ENCODE measurements at places on chromosomes 11 and 22. TPM values are rescaled to one million over a fixed set of nuclear protein-coding genes. Genes with fewer than 3 reads are reported as not detected.

DNA sequence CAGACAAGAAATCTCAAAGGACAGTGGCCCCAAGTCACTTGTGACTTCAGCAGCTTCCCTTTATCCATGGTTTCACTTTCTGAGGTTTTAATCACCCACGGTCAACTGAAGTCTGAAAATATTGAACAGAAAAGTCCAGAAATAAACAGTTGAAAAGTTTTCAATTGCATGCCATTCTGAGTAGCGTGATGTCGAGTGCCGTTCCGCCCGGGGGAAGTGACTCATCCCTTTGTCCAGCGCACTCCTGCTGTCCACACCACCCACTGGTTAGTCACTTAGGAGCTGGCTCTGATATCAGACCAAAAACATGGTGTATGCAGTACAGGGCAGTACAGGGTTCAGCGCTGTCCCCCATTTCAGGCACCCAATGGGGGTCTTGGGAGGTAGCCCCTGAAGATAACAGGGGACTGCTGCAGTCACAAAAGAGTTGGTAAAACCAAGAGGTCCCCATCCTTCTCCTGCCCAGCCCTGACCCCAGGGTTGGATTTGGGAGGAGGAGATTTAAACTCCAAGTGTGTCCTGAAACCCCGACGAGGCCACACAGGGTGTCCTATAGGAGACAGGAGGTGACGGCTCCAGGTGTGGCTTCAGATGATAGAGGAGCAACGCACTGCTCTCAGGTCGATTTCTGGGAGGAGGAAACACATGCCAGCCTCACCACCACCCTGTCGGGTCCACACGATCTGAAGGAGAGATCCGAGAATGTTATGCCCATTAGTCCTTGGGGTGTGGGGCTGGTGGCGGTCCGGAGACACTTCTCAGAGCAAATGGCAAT, 390.1 kb downstream of the CTTN start:
- DNase-seq = no peak

GRCh38 chr22:48249713-48250268, 1487.3 kb downstream of the TBC1D22A start:
- DNase-seq = no peak

GRCh38 chr11:87572881-87573280, 535.1 kb downstream of the TMEM135 start:
- DNase-seq = no peak

GRCh38 chr11:106463154-106463553, 385.7 kb downstream of the AASDHPPT start:
- DNase-seq = no peak

GRCh38 chr11:65869643-65870306, 2.8 kb downstream of the EFEMP2 start:
- DNase-seq = no peak

DNA sequence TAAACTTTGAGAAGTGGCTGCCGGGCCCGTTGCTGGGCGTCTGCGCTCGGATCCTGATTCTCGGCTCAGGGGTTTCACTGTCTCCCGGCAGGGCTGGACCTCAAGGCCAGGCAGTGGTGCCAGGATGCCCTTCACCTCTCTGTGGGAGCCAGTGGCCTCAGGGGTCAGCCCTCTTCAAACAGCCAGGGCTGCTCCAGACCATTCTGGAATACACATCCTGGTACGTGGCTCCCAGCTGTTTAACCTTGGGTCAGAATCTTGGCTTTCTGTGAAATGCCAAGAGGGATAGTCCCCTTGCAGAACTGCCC, 70.5 kb downstream of the MPPED1 start:
- no peak for DNase-seq

GRCh38 chr11:66878474-66878873, 21.6 kb downstream of the LRFN4 start:
- no peak for DNase-seq

GRCh38 chr22:40641269-40641668, 4.8 kb upstream of the MRTFA start:
- DNase-seq = no peak

- DNase-seq = no peak
Observed at GRCh38 chr11:128725630-128726319, 31.9 kb downstream of the FLI1 start.

DNA sequence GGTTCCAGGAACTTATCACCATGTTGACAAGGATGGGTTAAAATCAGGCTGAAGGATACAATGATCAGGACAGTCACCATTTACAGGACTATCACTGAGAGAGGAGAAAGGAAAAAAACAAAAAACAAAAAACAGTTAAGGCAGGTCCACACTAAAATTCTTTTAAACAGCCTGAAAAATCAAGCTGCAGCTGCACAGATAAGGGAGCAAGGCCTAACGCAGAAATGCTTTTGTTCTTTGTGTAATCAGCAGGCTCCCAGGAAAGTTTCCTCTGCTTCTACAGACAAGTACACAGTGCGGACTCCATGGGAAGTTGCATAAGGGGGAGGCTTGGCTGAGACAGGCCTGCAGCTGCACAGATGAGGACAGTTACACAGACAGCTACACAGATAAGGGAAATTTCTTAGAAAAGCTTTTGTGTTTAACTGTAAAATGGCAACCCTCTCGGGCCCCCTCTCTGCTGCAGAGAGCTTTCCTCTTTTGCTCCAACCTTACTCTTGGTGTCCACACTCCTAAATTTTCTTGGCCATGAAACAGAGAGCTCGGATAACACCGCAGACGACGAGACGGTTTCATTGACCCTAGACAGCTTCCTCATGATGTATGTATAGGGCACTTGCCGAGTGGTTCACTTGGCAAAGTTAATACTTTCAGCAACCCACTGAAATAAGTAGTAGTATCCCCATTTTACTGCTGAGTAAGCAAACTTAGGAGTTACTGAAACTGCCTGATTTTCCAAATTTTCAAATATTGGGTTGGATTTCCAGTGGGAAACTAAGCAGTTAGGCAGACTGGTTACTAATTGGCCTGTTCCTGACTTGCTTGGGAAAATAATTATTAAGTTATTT, 45.5 kb downstream of the PIWIL3 start:
- DNase-seq = no peak

DNA sequence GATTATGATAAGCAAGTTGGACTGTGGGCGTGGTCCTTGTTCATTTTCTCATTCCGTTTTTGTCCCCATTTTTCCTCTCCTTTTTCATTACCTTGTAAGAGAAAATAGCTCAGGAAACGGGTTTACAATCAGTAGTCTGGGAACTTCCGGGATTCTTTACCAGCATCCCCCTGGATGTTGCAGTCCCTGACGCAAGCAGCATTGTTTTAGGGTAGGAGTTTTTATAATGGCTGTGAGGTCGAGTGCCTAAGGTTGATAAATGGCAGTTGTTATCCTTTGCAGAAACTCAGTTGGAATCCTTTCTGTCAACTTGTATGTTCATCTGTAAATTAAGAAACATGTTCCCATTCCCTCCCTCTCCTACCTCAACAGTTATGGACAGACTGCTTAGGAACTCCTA, 68.3 kb downstream of the ARHGEF12 start:
- DNase-seq = no peak

GRCh38 chr22:20175597-20175900, 24.7 kb upstream of the CCDC188 start:
- no peak for DNase-seq

- DNase-seq = no peak
Observed at GRCh38 chr11:133911171-133911570, 45.6 kb downstream of the IGSF9B start.

- no peak for DNase-seq
Observed at GRCh38 chr11:110125632-110126031, 32.4 kb downstream of the ZC3H12C start.

GRCh38 chr22:47382164-47382890, 619.9 kb downstream of the TBC1D22A start:
- DNase-seq = no peak

DNA sequence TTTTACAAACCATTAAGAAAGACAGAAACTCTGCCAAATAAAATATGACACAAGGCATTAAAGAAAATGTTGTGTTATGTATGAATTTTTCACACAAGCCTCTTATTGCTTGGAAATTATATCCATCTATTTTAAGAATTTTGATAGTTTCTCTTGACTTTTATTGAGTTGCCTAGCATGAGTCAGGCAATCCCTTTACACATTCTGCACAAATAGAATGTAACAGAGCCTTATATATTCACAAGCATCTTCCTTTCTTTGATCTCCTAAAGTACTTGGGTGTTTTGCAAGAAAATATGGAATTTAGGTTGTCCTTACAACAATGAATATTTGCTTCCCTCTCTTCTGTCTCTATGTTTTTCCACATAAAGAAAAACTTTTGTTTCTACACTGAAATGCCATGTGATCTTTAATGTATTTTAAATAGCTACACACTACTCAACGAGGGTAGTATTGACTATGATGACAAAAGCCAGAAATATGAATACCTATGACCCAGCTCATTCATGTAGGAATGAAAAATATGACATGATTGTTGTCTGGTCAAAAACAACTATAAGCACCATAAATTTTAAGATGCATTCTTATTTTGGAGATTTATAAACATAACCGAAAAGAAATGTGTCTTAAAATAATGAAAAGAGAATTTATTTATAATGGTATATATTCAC, 398.8 kb downstream of the GUCY1A2 start:
- no peak for DNase-seq

DNA sequence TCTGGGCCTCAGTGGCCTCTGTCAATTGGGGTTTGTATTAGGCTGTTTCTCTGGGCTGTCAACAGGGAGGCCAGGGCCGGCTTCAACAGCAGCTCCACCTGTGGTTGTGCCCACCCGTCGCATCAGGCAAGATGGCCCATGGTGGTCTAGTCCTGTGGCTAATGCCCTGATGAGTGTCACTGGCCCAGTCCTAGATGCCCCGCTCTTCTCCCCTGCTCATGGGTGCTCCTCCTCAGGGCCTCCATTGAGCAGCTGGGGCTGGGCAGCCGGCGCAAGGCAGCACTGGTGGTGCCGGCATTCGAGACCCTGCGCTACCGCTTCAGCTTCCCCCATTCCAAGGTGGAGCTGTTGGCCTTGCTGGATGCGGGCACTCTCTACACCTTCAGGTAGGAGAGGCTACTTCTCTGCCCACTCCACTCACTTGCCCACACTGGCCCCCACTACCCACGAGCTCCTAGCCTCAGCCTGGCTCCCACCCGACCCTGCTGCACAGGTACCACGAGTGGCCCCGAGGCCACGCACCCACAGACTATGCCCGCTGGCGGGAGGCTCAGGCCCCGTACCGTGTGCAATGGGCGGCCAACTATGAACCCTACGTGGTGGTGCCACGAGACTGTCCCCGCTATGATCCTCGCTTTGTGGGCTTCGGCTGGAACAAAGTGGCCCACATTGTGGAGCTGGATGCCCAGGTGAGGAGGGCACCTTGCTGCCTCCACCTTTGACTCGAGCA, 5.4 kb downstream of the LARGE2 start:
- DNase-seq = no peak

GRCh38 chr11:37942081-37942480, 1344.0 kb upstream of the RAG2 start:
- DNase-seq = no peak

GRCh38 chr11:94638902-94639373, 71.8 kb downstream of the PIWIL4 start:
- DNase-seq = no peak

- DNase-seq = no peak
Observed at GRCh38 chr11:19580646-19581045, 132.0 kb upstream of the NAV2 start.

- no peak for DNase-seq
Observed at GRCh38 chr22:21845558-21846453, 21.6 kb downstream of the MAPK1 start.

GRCh38 chr11:115626414-115626813, 122.2 kb upstream of the CADM1 start:
- DNase-seq = no peak

- DNase-seq = no peak
Observed at GRCh38 chr22:37445501-37445900, 18.2 kb upstream of the ELFN2 start.

- no peak for DNase-seq
Observed at GRCh38 chr22:29702000-29702930, 17.5 kb upstream of the CABP7 start.

DNA sequence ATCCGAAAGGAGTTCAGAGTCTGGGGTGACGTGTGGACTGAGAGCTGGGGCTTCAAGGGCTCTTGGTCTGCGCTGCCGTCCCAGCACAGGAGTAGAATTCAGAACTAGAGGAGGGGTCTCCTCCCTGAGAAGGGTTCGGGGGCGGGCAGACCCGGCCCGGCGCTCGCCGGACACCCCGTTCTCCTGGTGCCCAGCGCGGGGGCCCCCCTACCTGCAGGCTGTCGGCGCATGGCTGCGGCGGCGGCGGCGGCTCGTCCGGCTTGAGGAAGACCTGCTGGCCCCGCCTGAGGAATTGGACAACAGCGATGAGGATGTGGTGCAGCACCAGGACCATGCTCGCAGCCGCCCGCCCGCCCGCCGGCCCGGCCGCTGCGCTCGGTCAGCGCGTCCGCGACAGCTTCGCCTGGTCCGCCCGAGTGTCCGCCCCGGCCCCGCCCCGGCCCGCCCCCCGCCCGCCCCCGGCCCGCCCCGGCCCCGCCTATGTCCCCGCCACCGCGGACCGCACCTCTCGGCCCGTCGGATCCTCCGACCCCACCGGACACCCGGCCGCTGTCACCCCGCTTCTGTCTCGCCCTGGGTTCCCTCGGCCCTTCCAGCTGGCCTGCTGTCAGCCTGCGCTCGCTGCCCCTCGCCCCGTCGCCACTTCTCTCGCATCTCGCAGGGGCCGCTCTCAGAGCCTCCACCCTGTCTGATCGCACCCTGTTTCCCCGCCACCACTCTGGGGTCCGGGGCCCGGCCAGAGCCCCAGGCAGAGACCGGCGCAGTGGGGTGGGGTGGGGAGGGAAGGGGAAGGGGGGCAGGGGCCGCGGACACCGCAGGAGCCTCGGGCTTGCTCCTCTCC, 32.0 kb downstream of the PDE2A start:
- DNase-seq = no peak

DNA sequence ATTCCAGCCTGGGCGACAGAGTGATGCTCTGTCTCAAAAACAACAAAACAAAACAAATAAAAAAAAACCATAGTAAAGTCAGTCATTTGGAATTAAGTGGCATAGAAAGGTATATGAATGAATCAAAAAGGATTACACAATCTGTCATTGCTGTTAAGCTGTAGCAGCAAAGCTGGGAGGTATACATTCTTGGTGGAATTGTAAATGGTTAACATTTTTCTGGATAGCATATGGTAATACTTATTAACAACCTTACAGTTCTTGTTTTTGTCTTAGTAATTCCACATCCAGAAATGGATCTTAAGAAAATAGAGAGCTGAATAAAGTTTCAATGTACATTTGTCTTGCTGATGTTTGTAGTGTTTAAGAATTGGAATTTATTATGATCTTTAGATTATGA, 30.0 kb downstream of the DDX10 start:
- no peak for DNase-seq

- no peak for DNase-seq
Observed at GRCh38 chr11:719214-720016, 13.4 kb downstream of the EPS8L2 start.

GRCh38 chr11:79232346-79232745, 208.5 kb downstream of the TENM4 start:
- no peak for DNase-seq

The DEPDC7 gene
- not detected for total RNA-seq

The GPR152 gene
- total RNA-seq = not detected

The OR4D10 gene
- total RNA-seq = not detected

The C11orf42 gene
- total RNA-seq = not detected

The TRPM5 gene
- total RNA-seq = not detected

The RFPL2 gene
- total RNA-seq = not detected

The GSC2 gene
- not detected for total RNA-seq

The TENM4 gene
- total RNA-seq = 6.1 TPM

The HDHD5 gene
- 50.1 TPM for total RNA-seq

The MYH9 gene
- total RNA-seq = 1,447 TPM

The TMEM45B gene
- total RNA-seq = not detected

The CYB5R2 gene
- total RNA-seq = 12.6 TPM

The PAK1 gene
- 48.3 TPM for total RNA-seq

The CHST1 gene
- 50.2 TPM for total RNA-seq

The COX8A gene
- 178 TPM for total RNA-seq

The PDGFD gene
- 135 TPM for total RNA-seq

The ZNF215 gene
- total RNA-seq = 1.8 TPM

The TRIM51 gene
- not detected for total RNA-seq
